ENCODE measurements at places on chromosomes 3 and 15.
A peak's percentile ranks its signal among the peaks of the same experiment; 100 is the strongest.

- DNase-seq: no peak
Observed at GRCh38 chr15:70767667-70768066, 4.3 kb upstream of the UACA start.

GRCh38 chr3:11613319-11613718, 30.4 kb downstream of the VGLL4 start:
- no peak for DNase-seq

DNA sequence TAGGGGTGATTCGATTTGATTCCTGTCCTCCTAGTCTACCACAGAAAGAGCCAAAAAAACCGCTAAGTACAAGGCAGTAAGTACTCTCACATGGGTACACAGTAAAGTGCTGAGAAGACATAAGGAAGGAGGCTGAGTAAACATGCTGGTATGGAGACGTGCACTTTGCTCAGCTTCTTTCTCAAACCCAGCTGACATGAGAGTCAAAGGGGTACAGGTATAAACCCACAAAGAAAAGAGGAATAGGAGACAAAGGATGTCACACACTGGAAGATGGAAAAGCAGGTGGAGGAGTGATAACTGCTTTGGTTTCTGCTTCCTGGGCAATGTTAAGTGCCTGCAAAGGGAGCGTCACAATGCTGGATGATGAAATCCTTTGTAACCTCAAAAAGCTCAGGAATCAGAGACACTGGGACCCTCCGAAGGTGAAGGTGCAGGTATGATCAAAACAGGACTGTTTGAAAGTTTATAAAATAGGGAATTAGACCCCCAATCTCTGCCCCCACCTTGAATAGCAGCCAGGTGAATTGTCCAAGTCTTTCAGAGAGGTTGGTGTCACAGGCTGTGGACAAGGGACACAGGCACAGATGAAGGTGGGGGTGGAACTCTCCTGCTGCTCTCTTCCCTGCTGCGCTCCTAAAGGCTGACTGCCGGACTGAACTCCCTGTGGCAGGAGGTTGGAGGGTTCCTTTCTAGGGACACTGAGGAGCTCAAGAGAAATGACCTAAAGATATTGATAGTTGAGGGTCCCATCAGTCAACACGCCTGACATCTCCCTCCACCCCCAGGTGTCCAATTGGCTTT, 101.8 kb downstream of the RAB11A start:
- DNase-seq: no peak

- DNase-seq: no peak
Observed at GRCh38 chr3:128824132-128824850, 55.1 kb upstream of the ACAD9 start.

GRCh38 chr15:43316016-43316970, 14.1 kb downstream of the LCMT2 start:
- no peak for DNase-seq

GRCh38 chr15:41341519-41341918, 8.8 kb downstream of the NUSAP1 start:
- DNase-seq: no peak

DNA sequence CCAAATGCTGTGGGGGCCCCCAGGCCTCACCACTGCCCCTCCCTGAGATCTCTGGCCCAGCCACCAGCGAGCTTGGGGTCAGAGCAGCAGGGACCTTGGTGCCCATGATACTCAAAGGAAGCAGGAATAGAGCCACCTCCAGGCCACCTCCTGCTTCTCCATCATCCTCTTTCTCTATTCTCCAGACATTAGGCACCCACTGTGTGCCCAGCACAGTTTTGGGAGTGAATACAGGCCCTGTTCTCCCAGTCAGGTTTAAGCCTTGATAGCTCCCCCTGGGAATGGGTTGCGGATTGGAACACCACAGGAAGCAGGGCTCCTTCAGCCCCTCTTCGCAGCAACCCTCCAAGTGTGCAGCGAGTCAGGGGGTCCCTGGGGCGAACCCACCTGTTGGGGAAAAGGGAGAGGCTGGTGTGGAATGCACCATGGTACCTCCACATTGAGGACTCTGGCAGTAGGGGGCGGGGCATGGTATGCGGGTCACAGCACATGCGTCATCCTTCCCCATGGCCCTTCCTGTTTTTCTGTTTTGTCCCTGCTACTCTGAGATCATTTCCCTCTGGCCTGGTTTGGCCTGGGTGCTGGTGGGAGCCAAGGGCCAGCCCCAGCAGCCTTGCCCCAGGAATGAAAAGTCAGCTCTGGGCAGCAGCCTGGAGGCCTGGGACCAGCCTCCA, 14.2 kb upstream of the SEMA3B start:
- no peak for DNase-seq

GRCh38 chr3:113223475-113224281, 12.3 kb downstream of the BOC start:
- DNase-seq: no peak

GRCh38 chr15:37094915-37095711, 5.2 kb downstream of the MEIS2 start:
- no peak for DNase-seq

- DNase-seq: peak; percentile 38
Observed at GRCh38 chr15:87144775-87145174, 1065.1 kb downstream of the AGBL1 start.

- no peak for DNase-seq
Observed at GRCh38 chr15:53470743-53471142, 288.7 kb downstream of the WDR72 start.

DNA sequence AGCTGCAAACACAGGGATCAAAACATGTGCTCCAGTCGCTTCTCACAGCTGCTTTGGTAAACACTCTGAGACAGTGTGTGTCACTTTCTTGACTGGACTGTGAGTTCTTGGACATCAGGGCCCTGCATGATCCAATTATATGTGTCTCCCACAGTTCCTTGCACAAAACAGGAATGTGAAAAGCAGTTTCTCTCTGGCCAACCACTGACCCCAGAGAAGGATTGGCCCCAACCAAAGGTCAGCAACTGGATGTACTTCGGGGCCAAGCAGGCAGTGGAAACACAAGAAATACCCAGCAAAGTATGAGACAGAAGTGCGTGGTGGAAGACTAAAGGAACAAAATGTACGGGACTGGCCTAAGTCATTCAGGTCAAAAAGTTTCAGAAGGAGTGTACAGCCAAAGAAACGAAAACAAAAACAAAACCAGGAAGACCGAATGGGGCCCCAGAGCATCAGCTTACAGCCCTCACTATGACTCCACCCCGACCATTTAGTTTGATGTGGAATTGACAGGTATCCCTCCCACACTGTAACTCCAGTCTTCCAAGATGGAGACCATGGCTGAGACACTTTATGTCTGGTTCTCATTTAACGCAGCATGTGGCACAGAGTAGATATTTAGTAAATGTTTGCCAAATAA, 76.7 kb upstream of the LPP start:
- no peak for DNase-seq

GRCh38 chr15:98813951-98814350, 165.6 kb downstream of the IGF1R start:
- DNase-seq: no peak

- DNase-seq: no peak
Observed at GRCh38 chr3:113431811-113432210, 9.5 kb downstream of the CFAP44 start.

- DNase-seq: no peak
Observed at GRCh38 chr3:126524429-126524988, 554 bp downstream of the CHST13 start.

DNA sequence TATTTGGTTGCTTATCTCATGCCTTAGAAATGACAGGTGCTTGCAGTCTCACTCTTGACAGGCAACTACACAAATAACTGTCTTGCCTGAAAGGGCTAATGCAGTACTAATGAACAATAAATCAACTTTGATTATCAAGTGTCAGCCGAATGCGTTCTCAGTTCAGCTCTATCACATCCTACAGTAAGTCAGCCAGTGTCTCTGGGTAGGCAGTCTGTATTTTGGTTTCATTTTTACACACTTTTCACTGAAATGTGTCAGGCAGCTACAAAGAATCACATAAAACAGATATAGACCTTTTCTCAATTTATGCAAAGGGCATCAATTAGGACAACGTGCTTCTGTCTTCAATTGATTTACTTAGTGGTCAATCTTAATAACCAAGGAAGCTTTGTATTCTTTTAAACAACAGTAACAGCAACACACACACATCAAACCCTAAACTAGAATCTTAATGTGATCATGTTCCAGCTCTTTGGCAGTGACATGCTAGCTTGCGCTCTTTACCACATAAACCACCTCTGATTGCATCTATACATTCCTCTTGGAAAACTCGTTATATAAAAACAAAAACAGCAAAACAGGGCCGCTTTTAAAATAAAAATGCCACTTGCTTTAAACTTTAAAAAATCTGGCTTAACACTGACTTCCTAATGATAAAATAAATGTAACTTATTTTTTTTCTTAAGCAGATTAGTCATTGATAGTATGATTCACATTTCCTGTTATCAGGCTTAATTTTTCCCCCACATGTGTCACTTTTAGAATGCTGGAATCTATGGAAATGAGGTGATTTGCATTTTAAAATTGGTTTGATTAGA, 520.4 kb downstream of the FOXP1 start:
- no peak for DNase-seq

DNA sequence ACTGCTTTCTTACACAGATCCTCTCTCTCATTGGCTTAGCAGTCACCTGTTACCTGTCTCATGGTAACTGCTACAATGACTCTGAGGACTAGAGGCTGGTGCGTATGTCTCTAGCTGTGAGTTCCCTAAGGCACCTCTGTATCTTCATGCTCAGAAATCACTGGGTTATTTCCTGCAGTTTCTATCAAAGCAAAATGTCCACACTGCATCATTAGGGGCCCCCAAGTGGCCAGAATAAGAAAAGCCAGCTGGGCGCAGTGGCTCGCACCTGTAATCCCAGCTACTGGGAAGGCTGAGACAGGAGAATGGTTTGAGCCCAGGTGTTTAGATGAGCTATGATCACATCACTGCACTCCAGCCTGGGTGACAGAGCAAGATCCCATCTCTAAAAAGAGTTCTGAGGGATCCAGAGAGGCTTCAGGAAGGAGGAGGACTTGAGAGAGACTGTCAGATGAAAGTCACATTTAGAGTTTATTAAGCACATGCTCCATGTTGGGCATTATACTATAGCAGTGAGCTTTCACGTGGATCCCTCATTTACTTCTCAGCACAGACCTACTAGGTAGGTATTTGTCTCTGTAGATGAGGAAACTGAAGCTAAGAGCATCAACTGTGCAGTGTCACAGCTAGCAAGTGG, 2.3 kb upstream of the VPS18 start:
- DNase-seq: no peak

Data from NCI-H510A (cell line).